ENCODE measurements at places on chromosomes 7 and 10.
A peak's percentile ranks its signal among the peaks of the same experiment; 100 is the strongest.

DNA sequence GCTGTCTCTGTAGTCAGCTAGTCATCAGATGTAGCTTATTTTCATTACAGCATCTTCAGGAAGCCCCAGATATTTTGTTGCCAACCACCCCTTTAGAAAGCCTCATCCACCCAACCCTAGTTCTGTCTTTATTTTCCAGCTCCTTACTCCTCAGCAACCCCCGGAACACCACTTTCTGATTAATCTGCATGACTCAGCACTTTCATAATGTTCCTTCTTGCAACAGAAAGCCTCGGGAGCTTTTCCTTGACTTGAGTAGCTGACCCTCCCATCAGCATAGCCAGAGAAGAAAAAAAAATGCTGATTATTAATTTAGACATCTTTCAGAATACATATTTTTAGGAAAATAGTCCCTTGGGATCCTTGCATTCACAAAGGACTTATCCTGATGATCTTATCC is 244.0 kb upstream of the CXCL12 start:
- no peak for DNase-seq

DNA sequence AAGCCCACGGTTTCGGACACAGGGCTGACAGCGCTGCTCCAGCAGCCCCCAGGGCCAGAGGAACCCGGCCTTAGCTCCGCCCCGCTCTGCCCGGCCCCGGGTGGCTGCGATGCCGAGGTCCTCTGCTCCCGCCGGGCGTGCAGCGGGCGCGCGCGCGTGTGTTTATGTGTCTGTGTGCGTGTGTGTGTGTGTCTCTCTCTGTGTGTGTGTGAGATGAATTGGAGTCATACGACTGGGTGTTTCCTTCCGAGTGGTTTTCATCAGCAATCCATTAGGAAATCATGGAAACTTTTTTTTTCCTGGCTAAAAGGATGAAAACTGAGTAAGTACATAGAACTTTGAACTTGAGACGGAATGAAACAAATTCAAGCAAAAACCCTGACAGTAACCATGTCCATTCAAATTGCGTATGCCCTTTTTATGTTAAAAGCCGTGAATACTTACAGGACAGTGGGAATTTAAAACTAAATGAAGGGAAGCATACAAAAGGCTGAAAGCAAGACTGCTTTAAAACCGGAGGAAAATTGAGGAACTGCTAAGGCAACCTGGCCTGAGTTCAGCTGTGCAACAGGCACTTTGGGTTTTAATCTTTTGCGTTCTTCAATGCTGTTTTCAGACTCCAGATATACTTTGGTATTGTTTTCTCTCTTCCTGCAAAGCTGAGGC is at the start of gene CPED1:
Gene CPED1 (plus strand): TSS at position 121 of the 666 bp plus-strand sequence. CDS start 911 bp downstream, outside the sequence.
- DNase-seq = peak; percentile 70

DNA sequence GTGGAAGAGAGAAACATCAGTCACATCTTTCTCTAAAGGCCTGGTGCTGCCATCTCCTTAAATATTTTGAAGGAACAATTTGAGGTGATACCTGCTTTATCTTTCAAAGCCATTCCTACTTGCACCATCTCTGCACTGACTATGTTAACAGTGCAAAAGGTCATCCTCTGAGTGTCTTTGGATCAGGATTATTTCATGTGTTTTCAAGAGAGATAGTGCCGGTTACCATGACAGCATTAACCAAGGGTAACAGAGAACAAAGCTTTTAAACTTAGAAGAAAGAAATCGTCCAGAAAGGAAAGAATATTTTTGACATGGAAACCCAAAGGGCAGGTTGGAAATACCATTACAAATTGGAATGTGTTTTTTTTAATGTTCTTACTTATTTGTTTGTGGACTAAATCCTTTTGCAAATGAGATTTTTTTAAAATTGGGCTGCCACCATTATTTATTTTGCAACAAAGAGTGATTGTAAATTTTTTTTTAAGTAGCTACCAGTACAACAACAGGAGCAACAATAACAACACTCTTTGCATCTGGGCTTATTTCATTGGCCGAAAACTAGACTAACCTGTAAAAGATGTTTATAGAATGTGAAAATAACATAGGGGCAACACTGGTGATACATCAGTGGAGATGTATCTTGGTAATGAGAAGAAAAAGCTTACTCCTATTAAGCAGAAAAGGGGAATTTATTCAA is 234.2 kb downstream of the CREB5 start:
- DNase-seq = no peak

DNA sequence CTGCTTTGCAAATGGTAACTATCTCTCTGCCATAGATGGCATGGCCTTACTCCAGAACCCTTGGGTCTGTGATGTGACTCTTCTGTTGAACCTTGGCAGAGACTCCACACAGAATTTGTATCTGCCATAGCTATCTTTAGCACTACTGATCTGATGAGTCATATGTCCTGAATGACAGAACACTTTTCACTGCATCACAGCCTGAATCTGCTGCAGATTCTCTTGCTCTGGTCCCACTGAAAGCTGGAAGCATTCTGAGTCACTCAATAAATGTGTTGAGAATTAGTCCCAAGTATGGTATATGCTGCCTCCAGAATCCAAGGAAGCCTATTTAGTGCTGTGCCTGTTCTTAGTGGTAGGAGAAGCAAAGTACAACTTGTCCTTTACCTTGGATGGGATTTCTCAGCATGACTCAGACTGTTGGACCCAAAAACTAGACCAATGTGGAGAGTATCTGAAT is 39.5 kb upstream of the ANKRD1 start:
- DNase-seq = no peak

DNA sequence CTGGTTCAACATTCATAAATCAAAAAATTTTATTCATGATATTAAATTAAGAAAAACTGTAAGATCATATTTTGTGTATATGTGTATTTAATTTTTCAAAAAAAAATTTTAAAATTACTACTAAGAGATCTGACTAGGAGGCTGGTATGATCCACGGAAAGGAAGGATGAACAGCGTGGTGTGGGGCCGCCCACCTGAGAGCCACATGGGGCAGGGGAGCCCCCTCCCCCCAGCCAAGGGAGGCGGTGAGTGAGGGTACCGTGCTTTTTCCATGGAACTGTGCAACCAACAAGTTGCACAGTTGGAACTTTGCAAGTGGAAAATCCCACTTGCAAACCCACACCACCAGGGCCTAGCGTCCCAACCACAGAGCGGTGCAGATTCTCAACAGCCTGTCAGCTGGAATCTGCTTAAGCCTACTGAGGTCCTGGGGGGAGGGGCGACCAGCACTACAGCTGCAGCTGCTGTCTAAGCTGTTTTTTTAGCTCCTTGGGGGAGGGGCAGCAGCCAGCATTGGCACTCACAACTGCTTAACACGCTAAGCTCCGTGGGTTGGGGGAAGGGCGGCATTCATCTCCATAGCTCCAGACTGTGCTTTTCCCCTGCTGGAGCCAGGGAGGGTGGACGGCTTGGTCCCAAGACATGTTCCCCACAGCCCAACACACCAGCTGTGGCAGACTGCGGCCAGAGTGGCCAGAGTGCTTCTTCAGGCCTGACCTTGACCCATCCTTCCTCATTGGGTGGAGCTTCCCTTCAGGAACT is 94.2 kb upstream of the IGFBP3 start:
- peak; percentile 96 for DNase-seq

DNA sequence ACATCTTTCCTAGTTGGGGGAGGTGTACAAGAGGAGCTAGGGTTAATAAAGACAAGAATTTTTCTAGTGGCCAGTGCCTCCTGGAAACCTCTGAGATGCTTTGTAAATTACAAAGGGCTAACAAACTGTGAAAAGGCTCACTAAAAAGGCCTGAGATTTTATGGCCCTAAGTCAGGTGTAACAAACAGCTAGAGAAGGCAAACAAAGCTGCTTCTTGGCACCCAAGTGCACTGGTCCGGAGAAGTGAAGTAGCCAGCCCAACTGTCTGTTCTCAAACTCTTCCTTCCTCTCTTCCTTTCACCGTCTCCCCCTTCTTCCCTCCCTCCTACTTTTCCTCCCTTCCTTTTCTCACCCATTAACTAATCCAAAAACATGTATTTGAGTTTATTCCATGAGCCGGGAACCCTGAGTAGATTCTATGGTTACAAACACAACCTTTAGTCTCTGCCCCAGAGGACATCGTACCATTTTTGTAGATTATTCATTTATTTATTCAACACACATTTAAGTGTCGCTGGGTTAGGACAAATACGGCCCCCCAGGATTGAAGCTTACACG is 143.4 kb upstream of the PCGF5 start:
- DNase-seq = no peak

- no peak for DNase-seq
These were observed 119.3 kb upstream of the LAMB4 start for GRCh38 chr7:108249453-108249852.

DNA sequence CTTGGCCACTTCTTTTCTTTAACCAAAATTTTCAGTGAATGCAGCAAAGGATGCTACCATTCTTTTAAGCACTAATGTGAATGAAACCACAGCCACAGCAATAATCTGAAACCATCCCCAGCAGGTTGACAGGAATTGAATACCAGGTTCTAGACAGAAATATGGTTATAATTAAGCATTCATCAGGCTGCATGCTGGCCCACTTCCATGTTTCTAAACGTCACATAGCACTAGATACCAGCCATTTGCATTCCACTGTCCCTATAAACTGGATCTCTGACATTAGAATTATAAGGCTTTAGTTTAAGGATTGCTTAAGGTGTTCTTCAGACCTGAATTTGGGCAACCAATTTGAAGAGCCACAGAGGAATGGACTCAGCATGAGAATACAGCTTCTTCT is 340.8 kb upstream of the KLF6 start:
- DNase-seq = no peak

DNA sequence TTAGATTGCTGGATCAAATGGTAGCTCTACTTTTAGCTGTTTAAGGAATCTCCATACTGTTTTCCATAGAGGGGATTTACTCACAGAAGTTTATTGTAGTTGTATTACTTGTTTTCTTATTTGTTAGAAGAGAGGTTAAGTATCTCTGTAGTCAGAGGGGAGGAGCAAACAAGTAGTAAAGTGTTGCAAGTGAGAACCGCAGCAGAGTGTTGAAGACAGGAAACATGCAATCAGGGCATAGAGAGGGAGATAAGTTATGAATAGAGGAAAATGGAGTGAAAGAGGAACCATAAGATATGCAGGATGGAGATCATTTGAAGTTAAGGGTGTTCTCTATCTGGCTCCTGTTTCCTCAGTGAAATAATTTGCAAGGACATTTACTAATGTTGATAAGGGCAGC is 331.4 kb upstream of the TMEM229A start:
- DNase-seq = no peak

DNA sequence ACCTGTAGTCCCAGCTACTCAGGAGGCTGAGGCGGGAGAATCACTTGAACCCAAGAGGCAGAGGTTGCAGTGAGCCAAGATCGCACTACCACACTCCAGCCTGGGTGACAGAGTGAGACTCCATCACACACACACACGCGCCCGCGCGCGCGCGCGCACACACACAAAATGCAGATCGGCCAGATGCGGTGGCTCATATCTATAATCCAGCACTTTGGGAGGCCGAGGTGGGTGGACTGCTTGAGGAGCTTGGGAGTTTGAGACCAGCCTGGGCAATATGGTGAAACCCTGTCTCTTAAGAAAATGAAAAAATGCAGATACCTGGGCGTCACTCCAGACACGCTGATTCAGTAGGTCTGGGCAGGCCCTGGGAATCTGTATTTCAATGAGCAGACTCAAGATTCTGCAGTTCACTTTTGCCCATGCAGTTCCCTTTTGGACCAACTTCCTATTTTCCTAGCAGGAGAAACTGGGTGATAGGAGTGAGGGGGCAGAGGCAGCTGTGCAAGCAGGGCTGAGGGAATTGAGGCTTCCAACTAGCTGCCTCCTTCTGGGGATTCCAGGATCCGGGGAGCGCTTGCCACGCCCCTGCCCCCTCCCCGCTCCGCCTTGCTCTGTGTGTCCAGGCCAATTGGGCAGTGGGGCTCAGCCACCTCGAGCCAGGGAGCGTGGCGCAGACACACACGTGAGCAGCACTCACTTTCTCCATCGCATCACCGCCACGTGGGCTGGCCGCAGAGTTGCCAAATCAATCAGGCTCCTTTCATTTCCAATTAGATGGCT is 173.6 kb downstream of the SH3PXD2A start:
- no peak for DNase-seq

DNA sequence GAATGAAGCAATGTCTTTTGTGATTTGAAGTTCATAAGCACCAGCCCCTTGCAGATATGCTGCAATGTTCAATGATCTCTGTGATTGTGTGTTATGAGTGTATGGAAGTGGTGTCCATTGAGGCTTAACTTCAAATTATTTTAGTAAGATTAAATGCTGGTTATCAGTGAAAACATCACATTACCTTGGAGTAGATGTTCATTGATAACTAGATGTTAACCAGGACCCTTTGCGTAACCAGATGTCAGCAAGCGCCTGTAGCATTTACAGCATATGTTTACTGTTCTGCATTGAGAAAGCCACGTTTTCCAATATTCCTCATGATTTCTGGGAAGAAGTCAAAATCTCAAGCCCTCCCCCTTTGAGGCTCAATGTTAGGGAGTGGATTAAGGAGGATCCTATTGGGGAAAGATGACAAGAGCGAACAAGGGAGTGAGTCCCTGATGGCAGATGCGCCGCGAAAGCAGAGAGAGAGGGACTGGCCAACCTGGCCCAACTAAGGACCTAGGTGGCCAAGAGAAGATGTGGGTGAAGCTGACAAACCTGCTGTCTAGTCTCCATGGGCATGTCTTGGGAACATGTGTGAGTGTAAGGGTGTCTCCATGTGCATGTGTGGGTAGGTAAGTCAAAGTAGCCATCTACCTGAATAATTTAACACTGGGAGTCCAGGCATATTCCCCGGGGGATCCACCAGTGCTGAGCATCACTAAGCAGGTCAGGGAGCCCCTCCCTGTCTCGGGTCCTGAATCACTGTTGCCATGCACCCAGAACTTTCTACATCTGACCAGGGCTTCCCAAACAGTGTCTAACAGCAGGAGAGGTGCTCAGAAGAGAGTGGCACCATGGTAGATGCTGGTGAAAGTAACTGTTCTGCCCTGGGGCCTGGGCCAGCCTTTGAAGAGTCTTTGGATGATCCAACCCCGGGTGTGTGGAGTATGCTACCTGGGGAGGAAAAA is 141.6 kb upstream of the GDF10 start:
- DNase-seq = no peak

- peak; percentile 9 for DNase-seq
These were observed 788 bp downstream of the AKAP9 start for GRCh38 chr7:91941450-91941849.

GRCh38 chr10:130053561-130053960 is 57.1 kb downstream of the C10orf143 start:
- DNase-seq = no peak

GRCh38 chr10:69716711-69717560 is 84.8 kb upstream of the COL13A1 start:
- DNase-seq = no peak

DNA sequence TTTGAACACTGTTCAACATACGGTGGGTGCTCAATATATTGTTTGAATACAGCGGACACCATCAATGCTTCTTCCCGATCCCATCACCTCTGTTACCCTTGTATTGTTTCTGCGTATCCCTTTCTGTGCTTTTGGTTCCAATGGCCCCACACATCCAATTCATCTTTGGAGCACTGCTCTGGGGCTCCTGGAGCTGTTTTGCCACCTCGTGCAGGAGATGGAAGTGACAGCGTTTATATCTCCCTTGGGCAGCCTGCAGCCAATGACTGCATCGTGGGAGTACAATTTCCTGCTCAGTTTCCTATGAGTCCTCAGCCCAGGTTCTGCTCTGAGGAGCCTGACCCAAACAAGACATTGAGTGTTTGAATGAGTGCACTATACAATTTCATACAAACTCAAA is 50.2 kb upstream of the PIK3CG start:
- no peak for DNase-seq

- peak; percentile 80 for DNase-seq
These were observed 29.3 kb upstream of the DDX50 start for GRCh38 chr10:68871731-68872342.

All from SHP77 (cell line).